HTR-8/SVneo (cell line): ENCODE measurements at places on chromosomes 2 and 18.

DNA sequence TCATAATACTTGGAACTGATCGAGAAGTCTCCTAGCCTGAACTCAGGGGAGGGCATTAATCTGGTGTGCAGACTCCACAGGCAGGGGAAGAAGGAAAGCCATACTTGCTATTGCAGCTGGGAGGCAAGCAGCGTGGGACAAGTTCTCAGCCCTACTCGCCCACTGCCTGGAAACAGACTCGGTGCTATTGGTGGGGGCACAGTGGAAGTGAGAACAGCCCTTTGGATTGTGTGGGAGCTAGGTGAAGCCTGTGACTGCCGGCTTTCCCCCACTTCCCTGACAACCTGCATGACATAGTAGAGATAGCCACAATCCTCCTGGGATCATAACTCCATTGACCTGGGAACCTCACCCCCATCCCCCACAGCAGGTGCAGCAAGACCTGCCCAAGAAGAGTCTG lies 301.3 kb downstream of the RIT2 start:
- no peak for DNase-seq

- no peak for DNase-seq
Measured at GRCh38 chr2:54655046-54655809, 68.2 kb upstream of the EML6 start.

DNA sequence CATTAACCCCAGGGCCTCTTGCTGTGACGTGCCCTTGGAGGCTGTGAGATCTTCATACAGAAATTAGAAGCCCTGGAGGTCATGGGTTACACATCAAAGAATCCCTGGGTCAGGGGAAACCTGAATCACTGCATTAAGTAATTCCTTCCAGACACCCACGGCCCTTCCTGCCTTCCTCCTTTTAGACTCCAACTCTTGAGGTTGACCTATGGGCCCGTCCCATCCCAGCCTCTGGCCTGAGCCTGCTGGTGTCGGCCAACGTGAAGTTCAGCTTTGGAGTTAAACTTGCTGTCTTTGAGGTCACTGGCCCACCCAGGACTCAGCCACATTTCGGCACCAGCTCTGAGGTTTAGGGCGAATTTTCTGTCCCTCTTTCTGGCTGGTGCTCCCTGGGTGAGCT lies 198.3 kb downstream of the ACKR3 start:
- DNase-seq, result no peak

DNA sequence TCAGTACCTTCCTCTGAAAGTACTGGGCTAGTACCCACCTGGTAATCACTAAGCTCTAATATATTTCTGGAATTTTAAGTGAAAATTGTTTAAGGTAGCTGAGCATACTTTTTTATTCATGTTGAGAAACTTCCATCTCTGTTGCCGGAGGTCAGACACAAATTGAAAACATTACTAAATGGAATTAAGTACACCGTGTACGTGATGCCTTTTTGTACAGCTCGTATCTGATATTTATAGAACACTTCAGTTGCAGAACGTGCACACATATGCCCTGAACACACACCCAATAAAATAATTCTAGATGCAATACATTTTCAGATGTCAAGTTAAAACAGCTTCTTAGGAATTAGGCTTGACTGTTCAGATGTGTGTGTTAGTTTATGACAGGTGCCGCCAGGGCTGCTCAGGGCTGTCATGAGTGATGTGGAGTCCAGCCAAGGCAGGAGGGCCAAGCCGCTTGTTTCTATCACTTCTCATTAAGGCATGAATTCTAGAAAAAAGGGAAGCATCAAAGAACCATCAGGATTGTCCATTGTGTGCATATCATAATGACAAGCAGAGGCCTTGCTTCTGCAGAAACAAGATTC lies 80.9 kb upstream of the FOSL2 start:
- DNase-seq, result no peak

DNA sequence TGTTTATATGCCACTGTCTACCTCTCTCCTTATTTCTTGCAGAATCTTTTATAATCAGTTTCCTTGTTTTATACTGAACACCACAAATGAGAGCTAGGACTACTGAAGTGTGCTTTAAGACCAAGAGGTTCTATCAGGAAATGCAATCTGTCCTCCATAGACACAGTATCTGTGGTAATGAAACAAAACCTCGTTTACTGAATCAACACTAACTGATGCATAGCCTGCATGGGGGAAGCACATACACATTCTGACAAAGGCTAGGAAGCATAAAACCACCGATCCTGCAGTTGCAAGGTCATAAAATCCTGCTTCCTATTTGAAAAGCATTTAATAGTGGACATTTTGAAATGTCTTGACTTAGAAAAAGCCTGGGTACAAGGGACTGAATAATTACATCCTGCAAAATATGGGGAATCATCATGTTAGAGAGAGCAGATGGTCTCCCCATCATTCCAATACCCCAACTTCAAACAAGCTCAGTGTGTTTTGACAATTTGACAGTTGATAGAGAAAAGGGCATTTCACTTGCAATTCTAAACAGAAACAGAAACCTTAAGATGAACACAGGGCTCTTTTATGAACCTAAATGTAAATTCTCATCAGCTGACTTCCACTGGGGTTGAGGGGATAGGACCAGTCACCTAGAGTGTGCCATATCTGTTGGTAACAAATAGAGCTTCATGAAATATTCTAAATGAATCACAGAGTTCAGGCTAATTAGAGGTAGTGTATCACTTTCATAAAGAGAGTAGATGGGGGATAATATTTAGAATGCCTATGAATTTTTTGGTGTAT lies 1845.6 kb upstream of the PIK3C3 start:
- DNase-seq, result no peak
